ENCODE measurements at places on chromosomes 3 and 15.
A peak's percentile ranks its signal among the peaks of the same experiment; 100 is the strongest.

GRCh38 chr3:45730409-45731154 lies 41.4 kb downstream of the SACM1L start:
- no peak for DNase-seq

- no peak for DNase-seq
Observed at GRCh38 chr3:109109574-109109973, 8.4 kb downstream of the MORC1 start.

- DNase-seq: peak; percentile 28
Observed at GRCh38 chr15:48865370-48866079, 12.4 kb upstream of the EID1 start.

DNA sequence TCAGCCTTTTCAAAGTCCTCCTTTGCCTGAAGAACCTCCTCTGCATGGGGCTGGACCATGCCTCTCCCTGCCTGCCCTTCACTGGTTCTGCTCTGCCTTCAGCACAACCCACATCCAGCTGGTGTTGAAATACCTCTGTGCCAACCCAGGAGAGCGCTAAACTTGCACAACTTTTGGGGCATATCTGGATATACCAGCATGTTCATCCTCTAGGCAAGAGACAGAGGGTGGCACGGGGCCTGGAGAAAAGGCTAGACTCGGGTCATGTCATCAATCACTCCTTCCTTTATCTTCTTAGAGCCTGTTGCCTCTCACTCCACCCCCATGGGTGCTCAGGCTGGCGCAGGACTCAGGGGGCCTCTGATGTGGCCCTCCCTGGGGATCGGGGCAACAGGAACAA lies 4.8 kb downstream of the SEMA4B start:
- DNase-seq: no peak

Data from glutamatergic neuron (in vitro differentiated cells).